ENCODE measurements at places on chromosomes 2 and 18. TPM values are rescaled to one million over a fixed set of nuclear protein-coding genes. Genes with fewer than 3 reads are reported as not detected.

Gene CDCA7
- total RNA-seq: 24.2 TPM

Gene TET3
- total RNA-seq: 10.2 TPM

- H3K27ac ChIP-seq: no peak overlapping the region
- no peaks in the 10 kb centered on the region for H3K27me3 ChIP-seq
- no peaks in the 10 kb centered on the region for H3K36me3 ChIP-seq
- no peak overlapping the region for H3K4me3 ChIP-seq
These were observed 254.0 kb upstream of the FSIP2 start for GRCh38 chr2:185484602-185485001.

- no peak overlapping the region for H3K27ac ChIP-seq
- H3K4me1 ChIP-seq: peaks cover 27% of the 10 kb centered on the region
- no peaks in the 10 kb centered on the region for H3K27me3 ChIP-seq
- no peak overlapping the region for H3K4me3 ChIP-seq
- DNase-seq: no peak
These were observed 48.6 kb upstream of the FHL2 start for GRCh38 chr2:105447476-105447875.

GRCh38 chr2:41865263-41865662 lies 182.6 kb upstream of the PKDCC start:
- no peaks in the 10 kb centered on the region for H3K36me3 ChIP-seq
- H3K4me3 ChIP-seq: no peak overlapping the region
- no peaks in the 10 kb centered on the region for H3K4me1 ChIP-seq
- H3K27me3 ChIP-seq: no peaks in the 10 kb centered on the region
- DNase-seq: no peak
